ENCODE measurements at places on chromosomes 11 and 22. TPM values are rescaled to one million over a fixed set of nuclear protein-coding genes. Genes with fewer than 3 reads are reported as not detected.

Gene FDXACB1
- not detected for polyA plus RNA-seq

Gene TRIM48
- polyA plus RNA-seq, result not detected

Gene PRAME
- not detected for polyA plus RNA-seq

GRCh38 chr22:28051787-28052356 lies 132.8 kb upstream of the PITPNB start:
- DNase-seq, result peak; percentile 70

GRCh38 chr11:398826-399225 lies 4.8 kb downstream of the PKP3 start:
- no peak for DNase-seq

GRCh38 chr11:68751331-68751856 lies at the start of gene TESMIN:
Gene TESMIN (minus strand): TSS chr11:68751520. CDS start chr11:68750660, 860 bp downstream.
- DNase-seq, result peak; percentile 40

GRCh38 chr22:42743501-42743991 lies 22.9 kb upstream of the A4GALT start:
- DNase-seq, result peak; percentile 84

GRCh38 chr11:35688023-35688422 lies 25.4 kb downstream of the TRIM44 start:
- DNase-seq, result no peak

DNA sequence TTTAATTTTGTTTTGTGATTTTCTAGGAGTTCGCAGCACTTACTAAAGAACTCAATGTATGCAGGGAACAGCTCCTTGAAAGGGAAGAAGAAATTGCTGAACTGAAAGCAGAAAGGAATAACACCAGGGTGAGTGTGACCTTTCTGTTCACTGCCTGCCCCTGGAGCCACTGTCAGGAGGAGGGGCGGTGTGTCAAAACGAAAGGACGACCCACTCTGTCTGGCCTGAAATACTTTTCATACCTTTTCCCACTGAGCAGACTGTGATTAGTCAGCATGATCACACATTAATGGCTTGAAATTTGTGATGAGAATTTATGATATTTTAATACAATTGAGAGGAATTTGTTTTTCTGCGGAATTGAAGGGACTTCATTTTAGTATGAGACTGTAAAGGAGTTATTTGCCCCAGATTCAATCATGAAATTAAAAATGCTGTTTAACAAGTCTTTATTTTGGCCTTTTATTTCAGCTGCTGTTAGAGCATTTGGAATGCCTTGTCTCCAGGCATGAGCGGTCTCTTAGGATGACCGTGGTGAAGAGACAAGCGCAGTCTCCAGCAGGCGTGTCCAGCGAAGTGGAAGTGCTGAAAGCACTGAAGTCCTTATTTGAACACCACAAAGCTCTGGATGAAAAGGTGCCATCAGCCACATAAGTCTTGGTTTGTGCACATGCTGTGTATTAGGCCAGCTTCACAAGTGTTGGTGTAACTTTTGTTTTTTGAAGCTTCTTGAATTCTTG lies 54.1 kb downstream of the PPFIA1 start:
- no peak for DNase-seq

GRCh38 chr22:41913842-41914534 lies 886 bp downstream of the SHISA8 start:
- DNase-seq, result no peak
